H9 (cell line): ENCODE measurements at places on chromosomes 3 and 15. TPM values are rescaled to one million over a fixed set of nuclear protein-coding genes. Genes with fewer than 3 reads are reported as not detected.
A peak's percentile ranks its signal among the peaks of the same experiment; 100 is the strongest.

DNA sequence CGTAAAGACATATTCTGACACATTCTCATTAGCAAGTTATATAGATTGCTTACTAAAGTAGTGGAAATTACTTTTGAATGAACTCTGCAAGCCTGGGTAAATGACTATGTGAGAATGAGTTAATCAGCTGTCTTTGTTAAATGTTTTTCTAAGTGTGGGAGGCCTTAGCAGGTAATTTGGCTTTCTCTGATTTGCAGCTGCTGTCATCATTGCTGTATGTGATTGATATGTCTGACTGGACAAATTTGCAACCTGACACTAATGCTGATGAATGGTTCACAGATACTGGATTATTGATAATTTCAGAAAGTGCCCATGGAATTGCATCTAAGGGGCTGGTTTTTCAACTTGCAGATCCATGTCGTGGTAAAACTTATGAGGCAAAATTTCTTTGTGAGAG is 372.2 kb upstream of the SGO1 start:
- DNase-seq, result no peak

GRCh38 chr3:123290107-123290930 is 88.6 kb downstream of the SEC22A start:
- no peak for DNase-seq

GRCh38 chr3:112594856-112595255 is 33.0 kb downstream of the SLC35A5 start:
- no peak for DNase-seq

GRCh38 chr15:96160269-96160668 is 170.2 kb upstream of the NR2F2 start:
- DNase-seq, result no peak

DNA sequence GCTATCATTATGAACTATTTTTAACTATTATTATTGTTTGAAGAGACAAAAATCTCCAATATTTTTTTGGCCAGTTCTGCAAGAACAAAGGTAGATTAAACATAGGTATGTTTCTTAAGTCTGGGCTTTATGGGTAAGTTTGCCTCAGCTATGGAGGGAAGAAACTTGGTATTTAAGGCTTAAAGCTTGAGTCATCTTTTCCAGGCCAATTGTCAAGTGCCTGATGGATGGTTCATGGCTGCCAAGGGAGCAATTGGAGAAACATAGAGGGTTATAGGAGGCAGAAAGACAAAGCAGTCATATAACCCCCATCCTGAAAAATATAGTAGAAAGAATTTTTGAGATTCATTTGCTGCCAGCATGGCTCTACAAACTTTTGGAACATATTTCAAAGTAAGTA is 7.2 kb upstream of the STAC start:
- no peak for DNase-seq

- no peak for DNase-seq
These were observed 6.1 kb upstream of the PDCD6IP start for GRCh38 chr3:33792167-33792892.

- no peak for DNase-seq
These were observed 39.5 kb upstream of the ZNF148 start for GRCh38 chr3:125414669-125415068.

DNA sequence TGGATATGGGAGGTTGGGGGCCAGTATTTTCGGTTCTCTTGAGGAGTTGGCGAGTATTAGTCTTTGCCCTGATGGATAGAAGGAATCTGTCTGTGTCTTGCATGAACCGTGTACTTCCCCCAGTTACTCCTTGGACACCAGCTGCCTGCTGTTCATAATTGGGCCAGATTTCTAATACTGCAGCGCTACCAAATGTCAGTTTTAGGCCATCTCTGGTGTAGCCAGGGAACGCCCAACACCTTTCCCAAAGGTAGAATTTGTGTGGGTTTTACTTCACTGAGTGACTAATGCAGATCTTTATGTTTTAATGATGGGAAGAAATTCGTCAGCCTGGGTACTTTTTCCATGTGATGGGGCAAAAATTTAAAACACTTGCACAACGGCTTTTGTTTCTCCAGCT is 18.4 kb downstream of the FLNB start:
- no peak for DNase-seq

DNA sequence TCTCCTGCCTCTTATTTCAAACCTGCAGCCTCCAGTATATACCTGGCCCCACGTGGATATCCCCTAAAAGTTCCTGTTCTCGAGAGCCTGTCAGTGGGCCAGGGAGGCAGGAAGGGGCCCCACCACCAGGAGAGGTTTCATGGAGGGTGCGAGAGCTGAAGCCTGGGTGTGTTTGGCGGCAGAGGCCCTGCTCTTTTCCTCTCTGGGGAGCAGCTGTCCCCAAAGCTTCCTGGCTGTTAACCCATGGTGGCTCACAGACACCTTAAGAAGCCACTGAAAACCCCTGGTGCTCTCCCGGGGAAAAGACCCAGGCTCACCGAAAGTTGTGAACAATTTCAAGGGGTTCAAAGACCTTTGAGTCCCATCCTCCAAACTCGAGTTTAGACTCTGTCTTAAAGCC is 1.1 kb downstream of the PRRT3 start:
- no peak for DNase-seq

DNA sequence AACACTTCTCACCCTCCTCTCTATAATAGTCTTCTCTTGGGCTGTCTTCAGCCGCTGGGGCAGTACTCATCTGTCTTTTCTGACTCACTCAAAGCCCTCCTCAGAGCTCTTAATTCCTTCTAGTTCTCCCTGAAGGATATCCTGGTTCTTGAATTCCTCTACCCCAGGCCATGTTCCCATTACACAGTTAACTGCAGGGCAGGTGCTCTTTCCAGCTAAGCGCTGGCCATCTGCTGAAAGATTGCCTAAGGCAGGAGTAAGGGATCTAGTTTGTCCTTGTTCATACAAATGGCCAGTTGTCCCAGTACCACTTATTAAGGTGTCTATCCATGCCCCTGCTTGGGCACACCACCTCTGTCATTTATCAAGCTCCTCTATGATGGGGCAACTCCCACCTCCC is 10.2 kb upstream of the SPG11 start:
- no peak for DNase-seq

DNA sequence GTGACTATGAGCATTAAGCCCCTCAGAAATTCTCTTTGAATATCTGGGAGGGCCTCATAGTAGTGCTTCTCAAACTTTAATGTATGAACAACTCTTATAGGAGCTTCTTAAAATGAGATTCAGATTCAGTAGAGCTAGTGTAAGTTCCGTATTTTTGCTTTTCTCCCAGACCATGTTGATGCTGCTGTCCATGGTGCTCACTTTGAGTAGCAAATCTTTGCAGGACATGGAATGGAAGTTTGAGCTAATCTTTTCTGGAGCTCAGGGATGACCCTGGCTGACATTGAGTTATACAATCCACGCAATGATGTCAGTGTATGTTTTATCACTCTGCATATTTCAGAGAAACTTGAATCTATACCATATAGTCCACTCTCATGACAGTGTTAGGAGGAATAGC is 134.2 kb downstream of the OTOL1 start:
- no peak for DNase-seq

DNA sequence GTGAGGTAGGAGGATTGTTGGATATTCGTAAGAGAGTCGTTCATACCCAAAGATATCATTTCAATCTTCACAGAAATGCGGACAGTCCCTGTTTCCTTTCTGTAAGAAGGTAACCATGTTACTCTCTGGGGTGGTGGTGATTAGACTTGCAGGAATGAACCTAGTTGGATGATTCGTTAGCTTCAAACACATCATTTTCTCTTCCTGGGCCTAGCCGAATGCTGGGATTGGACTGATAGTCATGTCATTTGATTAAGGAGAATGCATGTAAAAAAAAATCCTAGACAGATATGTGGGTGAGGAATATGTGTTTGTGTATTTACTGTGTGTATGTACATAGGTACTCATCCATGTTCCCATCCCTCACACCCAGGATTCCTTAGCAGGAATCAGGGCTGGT is 12.4 kb downstream of the SLCO3A1 start:
- DNase-seq, result no peak

GRCh38 chr3:138933068-138933668 is 13.8 kb downstream of the FOXL2 start:
- no peak for DNase-seq

DNA sequence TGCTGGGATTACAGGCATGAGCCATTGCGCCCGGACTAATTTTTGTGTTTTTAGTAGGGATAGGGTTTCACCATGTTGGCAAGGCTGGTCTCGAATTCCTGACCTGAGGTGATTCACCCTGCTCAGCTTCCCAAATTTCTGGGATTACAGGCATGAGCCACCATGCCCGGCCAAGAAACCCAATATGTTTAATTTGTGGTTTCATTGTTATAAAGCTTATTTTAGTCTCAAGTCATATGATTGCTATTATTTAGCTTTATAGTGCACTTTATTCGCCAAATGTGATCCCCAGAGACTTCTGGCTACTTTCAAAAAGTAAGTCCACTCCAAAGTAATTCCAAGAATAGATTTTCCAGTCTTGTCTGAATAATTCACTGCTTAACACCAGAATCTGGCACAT is 19.3 kb upstream of the SLC4A7 start:
- no peak for DNase-seq

- DNase-seq, result no peak
These were observed 64.8 kb upstream of the SEC61A1 start for GRCh38 chr3:127987309-127987995.

- no peak for DNase-seq
These were observed 138.8 kb downstream of the RBPMS2 start for GRCh38 chr15:64636556-64636955.

GRCh38 chr3:15713364-15713763 is 84.4 kb downstream of the ANKRD28 start:
- DNase-seq, result no peak

GRCh38 chr15:68413363-68414205 is 18.4 kb downstream of the ITGA11 start:
- DNase-seq, result peak; percentile 10

- no peak for DNase-seq
These were observed 7.3 kb upstream of the TNFSF10 start for GRCh38 chr3:172530566-172530965.

GRCh38 chr3:1439395-1439794 is 346.6 kb downstream of the CNTN6 start:
- peak; percentile 74 for DNase-seq

- no peak for DNase-seq
These were observed 31.6 kb upstream of the COPB2 start for GRCh38 chr3:139421040-139421439.

GRCh38 chr15:57227166-57227565 is 149.1 kb upstream of the CGNL1 start:
- no peak for DNase-seq

GRCh38 chr3:115659253-115660220 is 36.2 kb downstream of the GAP43 start:
- DNase-seq, result no peak

DNA sequence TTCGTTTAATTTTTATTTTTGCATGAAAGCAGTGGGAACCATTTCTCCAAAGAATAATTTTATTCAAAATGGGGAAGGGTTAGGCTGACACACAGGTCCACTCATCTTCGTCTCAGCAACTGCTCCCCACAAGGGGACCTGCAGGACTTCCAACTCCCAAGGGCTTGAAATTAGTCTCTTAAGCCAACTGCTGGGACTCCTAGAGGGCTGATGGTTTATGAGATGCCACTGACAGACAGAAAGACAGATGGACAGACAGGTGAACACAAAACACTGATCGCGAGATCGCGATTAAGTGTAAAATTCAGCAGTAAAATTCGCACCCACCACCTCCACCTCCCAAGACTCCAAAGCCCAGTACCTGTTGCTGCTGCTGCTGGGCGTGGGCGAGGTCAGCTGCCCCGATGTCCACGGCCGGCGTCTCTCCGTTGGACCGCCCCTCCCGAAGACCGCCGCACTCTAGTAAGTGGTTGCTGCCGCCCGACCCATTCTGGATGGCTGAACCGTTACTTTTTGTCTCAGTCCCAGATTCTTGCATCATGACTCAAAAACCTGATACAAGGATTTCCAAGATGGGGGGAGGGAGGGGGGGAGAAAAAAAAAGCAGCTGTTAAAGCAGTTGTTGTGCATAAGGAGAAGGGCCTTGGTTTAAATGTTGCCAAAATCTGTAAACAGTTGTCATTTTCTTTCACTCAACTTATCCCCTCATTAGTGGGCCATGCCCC is 385.5 kb downstream of the FOXP1 start:
- no peak for DNase-seq

BCL2A1 gene
- not detected in 2 replicates for total RNA-seq

ROPN1B gene
- not detected in 2 replicates for total RNA-seq

CADPS gene
- 5.4 and 6.6 TPM in 2 replicates for total RNA-seq

SLC27A2 gene
- 6.2 and 7.0 TPM in 2 replicates for total RNA-seq

ITIH4 gene
- total RNA-seq, result 3.0 and 3.4 TPM in 2 replicates
